Activated CD4-positive, alpha-beta T cell treated with anti-CD3 and anti-CD28 coated beads for 4 hours (primary cell): ENCODE measurements at places on chromosomes 13 and 19.

GRCh38 chr13:80256352-80256932 is 84.5 kb downstream of the SPRY2 start:
- no peak for DNase-seq

DNA sequence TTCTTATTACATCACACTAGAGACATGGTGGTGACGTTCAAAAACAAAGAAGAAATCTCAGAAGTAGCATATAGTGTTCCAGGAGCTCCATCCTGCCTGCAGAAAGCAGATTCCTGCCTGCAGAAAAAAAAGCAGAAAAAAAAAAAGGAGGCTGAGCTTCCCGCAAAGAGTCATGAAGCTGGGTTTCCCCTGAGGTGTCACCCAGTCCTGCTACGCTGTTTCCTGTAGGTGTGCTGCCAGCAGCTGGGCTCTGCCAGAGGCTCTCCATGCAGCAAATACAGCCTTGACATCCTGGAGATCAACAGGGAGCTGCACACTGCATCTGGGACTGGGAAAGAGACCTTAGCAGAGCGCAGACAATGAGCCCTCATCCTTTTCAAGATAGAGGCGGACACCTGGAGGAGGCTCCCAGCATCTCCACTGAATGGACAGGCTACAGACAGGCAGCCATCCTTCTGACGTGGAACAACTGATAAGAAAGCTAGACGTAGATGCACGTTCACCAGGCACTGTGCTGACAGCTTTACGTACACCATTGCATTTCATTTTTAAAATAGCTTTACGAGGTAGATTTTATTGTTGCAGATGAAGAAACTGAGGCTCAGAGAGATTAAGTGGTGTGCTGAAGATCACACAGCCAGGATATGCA is 350.9 kb downstream of the FOXO1 start:
- DNase-seq, result peak; percentile 61

DNA sequence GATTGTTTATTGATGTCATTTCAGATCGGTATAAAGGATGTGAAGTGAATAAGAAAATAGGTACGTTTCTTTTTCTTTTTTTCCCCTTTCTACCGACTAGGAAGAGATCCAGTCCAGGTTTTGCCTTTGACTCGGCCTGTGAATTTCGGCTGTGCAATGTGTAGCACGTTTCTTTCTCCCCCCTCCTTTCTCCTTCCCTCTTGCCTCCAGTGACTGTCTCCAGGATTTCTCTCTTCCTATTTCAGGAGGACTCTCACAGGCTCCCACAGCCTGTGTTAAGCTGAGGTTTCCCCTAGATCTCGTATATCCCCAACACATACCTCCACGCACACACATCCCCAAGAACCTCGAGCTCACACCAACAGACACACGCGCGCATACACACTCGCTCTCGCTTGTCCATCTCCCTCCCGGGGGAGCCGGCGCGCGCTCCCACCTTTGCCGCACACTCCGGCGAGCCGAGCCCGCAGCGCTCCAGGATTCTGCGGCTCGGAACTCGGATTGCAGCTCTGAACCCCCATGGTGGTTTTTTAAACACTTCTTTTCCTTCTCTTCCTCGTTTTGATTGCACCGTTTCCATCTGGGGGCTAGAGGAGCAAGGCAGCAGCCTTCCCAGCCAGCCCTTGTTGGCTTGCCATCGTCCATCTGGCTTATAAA is at the start of gene GPC6:
Gene GPC6, plus strand, starts transcription at position 185 of the 657 bp plus-strand sequence.
- no peak for DNase-seq

DNA sequence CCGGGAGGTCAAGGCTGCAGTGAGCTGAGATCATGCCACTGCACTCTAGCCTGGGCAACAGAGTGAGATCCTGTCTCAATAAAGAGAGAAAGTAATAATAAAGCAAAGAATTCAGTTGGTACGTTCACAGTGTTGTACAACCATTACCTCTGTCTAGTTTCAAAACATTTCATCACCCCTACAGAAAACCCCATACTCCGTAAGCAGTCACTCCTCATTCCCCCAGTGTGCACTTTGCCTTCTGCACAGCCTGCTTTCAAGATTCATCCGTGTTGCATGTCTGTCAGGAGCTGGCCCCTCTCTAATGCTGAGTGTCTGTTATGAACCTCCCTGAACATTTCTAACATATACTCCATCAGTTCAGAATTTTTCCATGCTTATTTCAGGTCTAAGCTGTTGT is 9.4 kb downstream of the POLD1 start:
- DNase-seq, result no peak

DNA sequence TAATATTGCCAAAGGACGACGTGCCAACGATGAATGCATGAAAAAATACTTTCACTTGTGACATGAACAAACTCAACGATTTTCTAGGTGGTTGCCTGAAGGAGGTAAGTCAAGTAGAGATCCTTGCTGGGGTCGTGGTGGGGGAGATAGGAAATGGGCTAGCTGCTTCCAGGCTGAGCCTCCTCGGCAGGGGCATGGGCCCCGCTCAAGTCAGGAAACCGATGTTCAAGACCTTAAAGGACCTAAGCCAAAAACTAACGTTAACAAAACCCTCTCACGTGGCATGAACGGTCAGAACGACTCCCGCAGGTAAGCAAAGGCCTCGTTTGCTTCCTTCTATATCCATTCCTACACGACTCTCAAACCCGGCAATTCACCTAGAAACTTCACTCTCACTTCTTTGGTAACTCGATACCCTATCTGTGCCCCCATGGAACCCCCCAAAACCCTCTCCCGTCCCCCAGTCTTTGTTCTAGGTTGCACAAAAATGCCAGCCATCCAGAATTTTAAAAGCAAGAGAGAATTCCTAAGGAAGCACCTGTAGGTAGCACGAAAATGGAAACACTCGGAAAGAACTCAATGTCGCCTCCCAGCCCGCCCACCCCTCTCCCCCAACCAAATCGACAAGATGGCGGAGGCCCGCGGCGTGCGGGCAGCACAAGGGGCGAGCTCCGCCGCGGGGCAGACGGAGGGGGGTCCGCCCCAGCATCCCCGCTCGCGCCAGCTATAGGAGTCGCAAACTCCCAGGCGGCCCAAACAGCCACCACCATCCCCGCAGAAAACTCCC is 13.6 kb downstream of the ACP4 start:
- DNase-seq, result peak; percentile 45
